ENCODE measurements at places on chromosomes 3 and 15.

GRCh38 chr3:45497963-45498362 lies 96.6 kb upstream of the LIMD1 start:
- DNase-seq, result no peak

DNA sequence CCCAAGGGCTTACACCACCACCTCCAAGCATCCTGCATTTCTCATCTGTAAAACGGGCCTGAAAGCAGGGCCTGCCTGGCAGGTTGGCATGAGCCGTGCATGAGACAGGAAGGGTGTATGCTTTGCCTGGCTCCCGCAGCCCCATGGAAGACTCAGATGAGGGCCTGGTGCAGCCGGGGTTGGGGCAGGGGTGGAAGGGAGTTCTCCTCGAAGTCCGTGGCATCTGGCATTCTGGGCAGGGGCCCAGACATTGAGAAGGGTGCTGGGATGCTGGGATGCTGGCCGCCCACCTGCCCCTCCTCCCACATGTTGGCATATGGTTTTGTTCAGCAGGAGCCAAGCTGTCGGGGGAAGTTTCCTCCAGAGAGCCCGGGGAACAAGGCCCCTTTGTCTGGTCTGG lies 13.0 kb upstream of the FBLN2 start:
- DNase-seq, result peak; percentile 61

GRCh38 chr15:65862682-65863081 lies 6.6 kb upstream of the RAB11A start:
- DNase-seq, result peak; percentile 37

GRCh38 chr3:115428841-115429240 lies 194.5 kb upstream of the GAP43 start:
- DNase-seq, result no peak

DNA sequence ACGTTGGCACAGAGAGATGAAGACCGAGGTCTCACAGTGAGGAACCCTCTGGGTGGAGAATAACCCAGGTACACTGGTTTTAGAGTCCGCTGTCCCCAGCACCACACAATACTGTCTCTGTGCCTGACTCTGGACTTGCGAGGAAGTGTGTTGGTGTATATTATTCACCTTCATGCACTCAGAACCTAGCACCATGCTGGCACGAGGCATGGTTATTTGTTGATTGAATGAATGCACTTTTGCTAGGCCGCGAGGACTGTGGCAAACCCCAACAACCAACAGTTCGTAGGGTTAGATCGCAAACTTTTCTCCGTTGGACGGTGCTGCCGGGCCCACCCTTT lies 484 bp upstream of the C3orf52 start:
- no peak for DNase-seq

DNA sequence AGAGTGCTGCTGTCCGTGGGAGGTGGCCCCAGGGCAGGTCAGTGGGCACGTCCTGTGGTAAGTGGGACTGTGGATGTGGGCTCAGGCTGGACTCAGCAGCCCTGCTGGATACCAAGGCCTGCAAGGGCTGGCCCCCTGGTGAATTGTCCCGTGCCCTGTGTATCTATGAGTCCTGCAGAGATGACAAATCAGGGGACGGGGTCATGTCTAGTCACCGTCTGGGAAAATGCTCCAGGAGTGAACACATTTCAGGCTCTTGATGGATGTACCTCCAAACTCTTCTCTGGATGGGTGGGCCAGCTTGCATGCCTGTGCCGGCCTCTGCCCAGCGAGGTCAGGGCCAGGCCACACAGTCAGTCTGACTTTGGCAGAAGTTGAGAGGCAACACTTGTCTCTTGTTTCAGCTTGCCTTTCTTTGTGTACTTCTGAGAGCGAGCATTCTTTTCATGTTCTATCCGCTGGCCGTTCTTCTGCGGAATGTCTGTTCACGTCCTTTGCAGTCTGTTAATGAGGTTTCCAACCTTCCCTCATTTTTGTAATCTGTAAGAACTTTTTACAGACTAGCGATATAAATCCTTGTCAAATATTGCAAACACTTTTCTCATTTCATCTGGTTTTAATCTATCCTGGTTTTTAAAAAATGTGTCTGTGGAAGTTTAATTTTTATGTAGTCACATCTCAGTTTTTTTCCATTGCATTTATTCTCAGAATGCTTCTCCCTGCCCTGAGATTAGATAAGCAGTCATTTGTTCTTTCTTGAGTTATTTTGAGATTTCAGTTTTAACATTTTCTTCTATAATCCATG lies 11.4 kb upstream of the STAB1 start:
- no peak for DNase-seq

DNA sequence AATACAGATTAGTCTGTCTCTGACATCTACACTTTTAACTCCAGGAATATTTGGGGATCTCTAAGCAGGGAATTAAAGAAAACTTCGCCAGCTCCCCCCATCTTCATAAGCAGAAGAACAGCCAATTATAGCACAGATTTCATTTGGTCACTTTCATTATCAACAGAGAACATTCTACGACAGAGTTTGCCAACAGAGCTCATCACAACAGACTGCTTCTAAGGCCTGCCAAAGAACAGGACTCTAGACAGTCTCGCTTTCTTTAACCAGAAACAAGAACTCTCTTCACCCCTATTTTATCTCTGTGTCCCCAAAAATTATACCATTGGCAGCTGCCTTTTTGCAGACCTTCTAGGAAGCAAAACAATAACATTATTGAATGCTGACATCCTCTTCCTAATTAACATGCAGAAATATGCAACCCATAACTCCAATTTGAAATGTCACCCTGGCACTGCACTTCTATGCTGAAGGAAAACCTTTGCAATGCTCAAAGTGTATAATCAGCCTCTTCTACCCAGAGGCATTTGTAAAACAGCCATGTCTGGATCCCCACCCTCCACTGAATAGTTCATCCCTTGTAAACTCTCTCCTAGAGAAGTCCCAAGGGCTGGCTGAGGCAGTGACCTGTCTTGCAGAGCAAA lies 552.8 kb downstream of the MAGI1 start:
- no peak for DNase-seq

Data from right hindlimb (tissue), 1 donor.